ENCODE measurements at places on chromosomes 6 and 20. TPM values are rescaled to one million over a fixed set of nuclear protein-coding genes. Genes with fewer than 3 reads are reported as not detected.

- DNase-seq = no peak
These were observed 45.5 kb downstream of the MYLK4 start for GRCh38 chr6:2705256-2705655.

DNA sequence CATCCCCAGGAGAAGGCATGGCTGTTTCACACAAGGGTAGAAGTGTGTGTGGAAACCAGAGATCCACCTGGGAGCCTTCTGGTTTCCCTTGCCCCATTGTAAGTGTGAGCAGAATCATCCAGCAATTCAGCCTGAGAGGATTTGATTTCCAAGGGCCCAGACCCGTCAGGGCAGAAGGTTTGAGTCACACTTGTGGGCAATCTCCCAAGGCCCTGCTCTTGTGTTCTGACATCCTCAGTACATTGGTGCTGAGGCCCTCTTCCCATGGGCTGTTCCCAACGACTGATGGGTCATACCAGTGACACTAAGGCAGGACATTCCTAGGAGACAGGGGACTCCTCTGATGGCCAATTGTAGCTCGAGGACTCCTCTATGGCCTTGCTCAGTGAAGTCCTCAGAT, 58.2 kb upstream of the POLR1H start:
- DNase-seq = no peak

- no peak for DNase-seq
These were observed 233.4 kb downstream of the UST start for GRCh38 chr6:148980234-148980633.

DNA sequence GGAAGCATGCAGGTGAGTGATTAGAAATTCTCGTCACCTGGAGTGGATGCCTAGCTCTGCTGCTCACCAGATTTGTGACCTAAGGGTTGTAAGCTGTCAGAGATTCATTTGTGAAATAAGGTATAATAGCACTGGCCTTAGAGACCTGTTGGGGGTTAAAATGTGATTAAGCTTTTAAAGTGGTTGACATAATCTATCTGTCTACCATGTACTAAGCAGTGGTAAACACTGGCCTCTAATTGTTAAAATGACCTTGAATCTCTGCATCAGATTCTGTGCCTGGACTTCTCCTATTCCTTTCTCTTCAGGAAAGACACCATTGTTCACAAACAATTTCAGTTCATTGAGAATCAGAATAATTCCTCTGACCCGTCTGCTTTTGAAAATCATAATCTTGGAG, 536.2 kb downstream of the CBLN4 start:
- DNase-seq = no peak

DNA sequence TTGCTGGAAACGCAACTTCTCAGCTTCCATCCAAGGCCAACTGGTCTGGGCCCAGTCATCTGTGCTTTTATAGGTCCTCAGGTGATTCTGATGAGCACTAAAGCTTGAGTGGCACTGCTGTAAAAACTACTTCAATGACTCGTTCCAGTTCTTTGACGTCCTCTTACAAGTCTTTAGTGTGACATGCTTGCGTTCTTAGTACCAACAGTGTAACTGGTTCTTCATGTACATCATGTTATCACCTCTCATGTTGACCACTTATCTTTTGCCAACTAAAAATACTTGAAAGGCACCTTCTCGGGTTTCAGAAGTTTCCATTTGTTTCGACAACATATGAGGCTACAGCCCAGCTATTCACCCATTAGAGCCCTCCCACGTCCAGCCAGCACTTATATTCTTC, 468.9 kb downstream of the PRKN start:
- no peak for DNase-seq

DNA sequence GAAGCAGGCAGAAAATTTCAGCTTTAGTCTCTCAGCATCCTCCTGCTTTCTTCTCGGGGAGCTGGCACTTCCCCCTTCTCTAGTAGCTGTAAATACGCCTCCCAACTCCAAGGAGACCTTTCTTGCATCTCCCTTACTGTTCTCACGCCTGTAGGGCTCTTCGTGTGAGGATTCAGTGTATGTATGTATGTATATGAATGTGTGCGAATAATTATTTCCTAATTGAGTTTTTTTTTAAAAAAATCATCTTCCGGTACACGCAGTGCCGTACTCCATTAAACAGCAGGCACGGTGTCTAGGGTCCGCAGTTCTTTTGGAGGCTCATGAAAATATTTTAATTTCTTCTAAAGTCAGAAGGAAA, 85.4 kb downstream of the HFE start:
- DNase-seq = peak; percentile 62

GRCh38 chr20:7692478-7692877, 247.8 kb downstream of the HAO1 start:
- no peak for DNase-seq

- DNase-seq = no peak
These were observed 81.3 kb downstream of the AFDN start for GRCh38 chr6:167907837-167908681.

DNA sequence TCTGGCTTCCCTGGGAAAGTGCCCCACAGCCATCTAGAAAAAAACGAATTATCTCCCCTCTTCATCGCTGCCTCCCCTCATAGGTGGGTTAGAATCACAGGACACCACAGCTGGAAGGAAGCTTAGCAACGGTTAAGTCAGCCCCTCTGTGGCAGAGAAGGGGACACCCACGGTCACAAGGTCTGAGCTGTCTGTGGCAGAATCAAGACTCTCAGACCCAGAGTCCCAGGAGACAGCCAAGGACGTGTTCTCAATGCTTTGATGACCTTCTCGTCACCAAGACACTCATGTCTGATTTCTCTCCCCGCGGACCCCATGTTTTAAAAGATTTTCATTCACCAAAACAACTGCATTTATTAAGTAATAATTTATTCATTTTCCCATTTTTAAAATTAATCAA, 221.5 kb downstream of the NRN1 start:
- no peak for DNase-seq

DNA sequence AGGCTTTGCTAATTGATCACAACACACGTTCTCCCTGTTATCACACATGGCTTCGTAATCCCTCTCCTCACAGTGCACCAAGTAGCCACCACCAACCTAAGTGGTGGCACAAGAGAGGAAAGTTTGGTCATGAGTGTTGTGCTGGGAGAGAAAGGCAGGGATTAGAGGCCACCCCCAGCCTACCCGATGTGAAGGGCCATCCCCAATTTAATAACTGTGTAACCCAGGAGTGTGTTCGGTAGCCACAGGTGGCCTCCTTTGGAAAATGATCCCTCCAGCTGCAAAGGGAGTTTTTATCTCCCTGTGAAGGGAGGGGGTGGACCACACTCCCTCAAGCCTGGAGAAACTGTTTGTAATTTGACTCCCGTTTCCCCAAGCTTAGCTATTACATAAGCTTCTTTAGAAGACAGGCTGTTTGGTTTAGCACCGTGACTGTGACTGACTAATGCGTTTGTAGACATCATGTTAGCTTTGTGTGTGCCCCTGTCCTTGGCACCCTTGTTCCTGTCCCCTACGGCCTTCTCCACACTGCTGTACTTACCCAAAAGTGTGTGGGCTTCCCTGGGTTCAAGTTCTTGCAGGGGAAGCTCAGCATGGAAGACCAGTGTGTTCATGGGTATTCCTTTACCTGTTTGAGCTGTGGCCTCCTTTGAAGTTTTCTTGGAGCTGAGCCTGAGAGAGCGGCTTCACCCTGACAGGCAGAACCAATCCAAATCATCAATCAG, 20.6 kb downstream of the PPP1R16B start:
- DNase-seq = no peak

DNA sequence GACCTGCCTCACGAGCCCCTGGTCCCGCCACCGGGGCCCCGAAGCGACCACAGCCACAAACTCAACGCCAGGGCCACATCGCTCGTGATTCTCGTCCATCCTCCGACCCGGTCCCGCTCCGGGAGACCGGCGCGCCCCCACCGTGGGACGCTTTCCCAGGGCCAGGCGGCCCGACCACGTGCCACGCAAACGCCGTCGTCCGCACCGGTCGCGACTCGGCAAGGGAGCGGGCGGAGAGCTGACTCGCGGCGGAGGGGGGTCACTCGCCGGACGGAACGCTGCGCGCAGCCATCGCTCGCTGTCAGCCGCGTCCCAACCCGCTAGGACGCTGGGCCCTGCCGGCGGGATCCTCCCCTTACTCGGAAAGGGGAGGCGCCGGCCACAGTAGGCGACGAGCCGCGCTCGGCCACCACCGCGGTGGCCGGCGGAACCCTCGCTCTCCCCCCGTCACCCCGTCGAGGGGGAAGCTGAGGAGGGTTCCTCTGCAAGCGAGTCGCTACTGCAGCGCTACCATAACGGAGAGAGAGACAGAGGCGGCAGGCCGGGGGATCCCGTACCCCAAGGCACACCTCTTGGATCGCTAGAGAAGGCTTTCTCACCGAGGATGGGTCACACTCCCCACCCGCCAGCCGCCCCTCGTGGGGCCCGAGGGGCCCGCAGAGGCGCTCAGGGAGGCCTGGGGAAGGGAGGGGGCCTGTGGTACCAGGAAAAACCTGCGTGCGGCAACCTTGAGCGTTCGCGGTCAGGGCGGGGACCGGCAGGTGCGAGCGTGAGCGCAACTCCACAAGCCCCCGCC, 511.8 kb upstream of the ZNF337 start:
- DNase-seq = peak; percentile 40

GRCh38 chr20:62392621-62393334, 5.9 kb downstream of the RPS21 start:
- DNase-seq = no peak

- no peak for DNase-seq
These were observed 45.4 kb upstream of the BTN3A2 start for GRCh38 chr6:26319405-26320128.

DNA sequence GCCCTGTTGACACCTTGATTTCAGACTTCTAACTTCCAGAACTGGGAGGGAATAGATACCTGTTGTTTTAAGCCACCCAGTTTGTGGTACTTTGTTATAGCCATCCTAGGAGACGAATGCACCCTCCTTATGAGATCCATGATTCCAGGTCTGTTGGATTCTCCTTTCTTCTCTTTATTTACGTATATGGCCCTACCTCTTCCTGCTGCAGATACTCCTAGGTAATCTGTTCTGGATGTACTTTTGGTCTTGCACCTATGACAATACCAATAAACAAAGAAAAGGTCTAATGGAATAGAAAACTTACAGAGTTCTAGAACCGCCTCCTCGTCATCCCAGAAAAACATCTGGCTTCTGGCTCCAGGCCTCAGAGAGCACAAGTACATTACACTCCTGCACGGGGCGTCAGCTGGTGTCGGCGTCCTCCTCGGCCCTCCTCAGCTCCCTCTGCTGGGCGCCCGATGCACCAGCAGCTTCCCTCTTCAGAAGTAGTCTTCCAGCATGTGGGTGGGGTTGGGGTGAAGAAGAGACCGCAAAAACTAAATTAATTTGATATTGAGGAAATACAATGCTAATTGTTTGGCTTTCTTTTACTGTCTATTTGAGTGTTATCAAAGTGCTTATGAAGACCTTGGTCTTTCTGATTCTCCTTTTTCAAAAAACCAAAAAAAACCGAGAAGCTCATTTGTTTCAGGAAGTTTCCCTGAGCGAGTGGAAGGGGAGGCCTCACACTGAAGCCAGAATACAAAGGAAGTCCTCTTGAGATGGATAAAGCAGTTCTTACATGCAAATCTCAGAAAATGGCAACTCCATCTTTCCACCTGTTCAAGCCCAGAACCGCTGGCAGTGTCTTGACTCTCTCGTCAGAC, 9.7 kb upstream of the ATXN1 start:
- DNase-seq = peak; percentile 85

DNA sequence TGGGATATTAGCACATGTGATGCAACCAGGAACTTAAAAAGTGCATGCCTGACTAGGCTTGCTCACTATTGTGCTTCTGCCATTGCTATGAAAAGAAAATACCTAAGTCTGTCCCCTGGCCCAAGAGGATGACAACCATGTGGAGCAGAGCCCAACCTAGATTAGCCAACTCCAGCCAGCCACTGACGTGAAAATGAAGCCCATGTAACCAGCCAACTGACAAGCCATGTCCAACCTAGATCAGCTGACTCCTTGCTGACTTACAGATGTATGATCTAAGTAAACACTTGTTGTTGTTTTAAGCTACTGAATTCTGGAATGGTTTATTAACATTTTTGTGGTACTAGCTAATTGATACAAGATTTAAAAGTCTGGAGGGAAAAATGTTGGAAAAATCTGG, 47.5 kb downstream of the PIGU start:
- no peak for DNase-seq

DNA sequence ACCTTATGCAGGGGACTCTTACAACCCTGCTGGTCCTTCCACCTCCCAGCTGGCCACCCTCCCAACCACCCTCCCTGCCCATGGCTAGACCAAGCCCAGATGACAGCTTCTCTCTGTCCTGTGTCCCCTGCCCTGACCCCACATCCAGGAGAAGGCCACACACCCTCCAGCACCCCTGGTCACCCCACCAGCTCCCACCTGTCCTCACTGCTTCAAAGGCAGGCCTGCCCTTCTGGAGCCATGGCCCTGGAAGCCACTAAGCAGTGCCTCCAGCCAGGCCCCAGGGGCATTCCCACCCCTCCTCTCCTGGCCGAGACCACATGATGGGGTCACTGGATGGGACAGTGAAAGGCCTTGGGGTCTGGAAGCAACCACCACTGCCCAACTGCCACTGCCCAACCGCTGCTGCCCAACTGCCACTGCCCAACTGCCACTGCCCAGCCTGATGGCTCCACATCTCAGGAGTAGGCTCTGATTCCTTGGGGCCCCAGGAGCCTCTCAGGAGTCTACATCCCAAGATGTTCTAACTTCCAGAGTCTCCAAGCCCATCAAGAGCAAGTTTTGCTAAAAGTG, 30.5 kb downstream of the UBD start:
- no peak for DNase-seq

DNA sequence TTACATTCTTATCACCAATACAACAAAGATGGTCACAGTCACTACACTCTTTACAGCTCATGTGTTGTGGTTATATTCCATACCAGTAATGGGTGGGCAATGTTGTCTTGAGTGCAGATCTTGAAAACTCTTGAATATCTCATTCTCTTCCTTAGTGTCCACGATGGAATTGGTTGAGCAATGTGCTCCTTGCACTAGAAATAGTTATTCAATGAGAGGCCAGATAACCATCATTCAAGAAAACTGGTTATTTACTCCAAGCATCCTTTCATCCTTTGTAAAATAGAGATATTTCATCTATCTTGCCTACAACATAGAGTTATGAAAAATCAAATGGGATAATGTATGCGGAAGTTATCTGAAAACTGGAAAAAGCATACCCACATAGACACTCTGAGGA, 215.9 kb downstream of the ARHGAP18 start:
- no peak for DNase-seq

- peak; percentile 66 for DNase-seq
These were observed 116.3 kb downstream of the ERMARD start for GRCh38 chr6:169867751-169868191.

- no peak for DNase-seq
These were observed 49.2 kb downstream of the RNGTT start for GRCh38 chr6:88914180-88914579.

Gene KCNK16
- not detected for total RNA-seq

Gene EDN3
- total RNA-seq = not detected

Gene C6orf58
- total RNA-seq = not detected

Gene PDYN
- total RNA-seq = not detected

Gene OTOR
- total RNA-seq = not detected

Gene PACRG
- 1.5 TPM for total RNA-seq

Gene THBS2
- 34.7 TPM for total RNA-seq

Gene CST1
- not detected for total RNA-seq

Gene NTSR1
- total RNA-seq = 3.5 TPM

Measured in left lung (tissue), 14 donors.